ENCODE measurements at places on chromosomes 1 and 21.

DNA sequence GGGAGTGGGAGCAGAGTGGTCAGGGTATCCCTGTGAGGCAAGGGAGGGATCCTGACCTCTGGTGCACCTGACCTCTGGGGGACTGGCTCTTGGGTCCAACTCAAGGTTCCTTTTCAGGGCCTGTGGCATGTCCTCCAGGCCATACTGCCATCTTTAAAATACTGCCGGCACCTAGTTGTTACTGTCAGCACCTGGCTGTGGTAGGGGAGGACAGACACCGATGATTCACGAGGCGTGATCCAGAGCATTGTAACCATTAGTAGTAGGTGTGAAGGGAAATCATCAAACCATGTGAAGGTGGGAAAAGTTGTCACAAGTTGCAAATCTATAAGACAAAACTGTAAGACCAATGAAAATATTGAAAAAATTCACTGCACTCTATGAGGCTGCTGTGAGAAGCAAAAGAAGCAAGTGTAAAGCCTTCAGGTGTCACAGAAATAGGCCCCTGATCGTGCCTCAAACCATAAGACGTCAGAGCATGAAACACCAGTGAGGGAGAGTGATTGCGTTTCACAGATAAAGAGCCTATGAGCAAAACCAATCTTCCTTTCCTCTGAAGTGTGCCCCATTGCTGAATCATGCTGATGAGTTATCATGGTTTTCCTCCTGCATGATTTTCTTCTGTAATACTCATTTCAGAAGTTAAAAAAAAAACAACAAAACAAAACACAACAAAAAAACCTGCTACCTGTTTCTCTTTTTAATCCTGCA is 55.3 kb downstream of the CDC7 start:
- no peak for DNase-seq

DNA sequence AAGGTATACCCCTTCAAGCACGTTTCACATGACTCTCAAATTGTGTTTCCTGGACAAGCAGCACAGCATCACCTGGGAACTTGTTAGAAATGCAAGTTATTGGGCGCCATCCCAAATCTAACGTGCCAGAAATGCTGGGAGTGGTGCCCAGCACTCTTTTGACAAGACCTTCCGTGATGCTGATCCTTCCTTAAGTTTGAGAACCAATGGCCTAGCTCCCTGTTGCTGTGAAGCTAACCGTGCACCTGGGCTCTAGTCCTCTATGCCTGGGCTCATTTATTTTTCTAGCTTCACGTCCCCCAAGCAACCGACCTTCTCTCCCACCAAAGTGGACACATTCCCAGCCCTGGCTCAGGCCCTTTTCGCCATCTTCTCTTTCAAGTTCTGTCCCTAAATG is 4.3 kb downstream of the BEST4 start:
- no peak for DNase-seq

DNA sequence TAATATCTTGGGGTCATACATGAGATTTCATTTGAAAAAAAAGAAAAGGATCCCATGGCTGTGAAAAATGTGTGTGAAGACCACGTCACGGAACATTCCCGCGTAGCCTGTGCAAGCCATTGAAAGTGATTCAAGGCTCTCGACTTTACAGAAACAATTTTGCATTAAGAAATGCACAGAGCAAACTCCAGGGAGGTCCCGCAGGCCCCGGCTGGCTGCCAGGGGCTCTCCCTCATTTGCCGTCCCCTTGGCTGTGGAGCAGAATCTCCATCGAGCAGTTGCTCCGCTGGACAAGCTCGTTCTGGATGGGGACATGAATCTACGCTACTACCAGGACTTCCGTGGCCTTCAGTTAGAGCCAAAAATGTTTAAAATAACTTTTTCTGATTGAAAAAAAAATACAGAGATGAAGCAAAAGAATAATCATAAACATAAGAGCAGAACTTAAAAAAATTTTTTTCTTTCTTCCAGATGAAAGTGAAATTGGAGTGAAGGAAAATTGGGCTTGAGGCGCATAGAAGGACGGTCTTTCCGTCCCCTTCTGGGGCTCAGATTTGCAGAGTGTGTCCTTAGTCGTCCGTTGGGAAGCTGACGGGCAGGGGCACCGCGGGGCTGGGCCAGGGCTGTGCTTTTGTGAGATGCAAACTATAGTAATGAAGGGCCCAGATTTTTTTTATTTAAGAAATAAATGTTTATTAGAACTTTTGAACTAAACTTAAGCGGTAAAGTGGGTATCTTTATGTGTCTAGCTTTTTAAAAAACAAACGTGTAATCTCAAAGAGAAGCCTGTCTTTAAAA is 68.1 kb upstream of the ARHGEF16 start:
- DNase-seq, result no peak

- no peak for DNase-seq
Measured at GRCh38 chr1:44076066-44076465, 42.6 kb upstream of the KLF17 start.

DNA sequence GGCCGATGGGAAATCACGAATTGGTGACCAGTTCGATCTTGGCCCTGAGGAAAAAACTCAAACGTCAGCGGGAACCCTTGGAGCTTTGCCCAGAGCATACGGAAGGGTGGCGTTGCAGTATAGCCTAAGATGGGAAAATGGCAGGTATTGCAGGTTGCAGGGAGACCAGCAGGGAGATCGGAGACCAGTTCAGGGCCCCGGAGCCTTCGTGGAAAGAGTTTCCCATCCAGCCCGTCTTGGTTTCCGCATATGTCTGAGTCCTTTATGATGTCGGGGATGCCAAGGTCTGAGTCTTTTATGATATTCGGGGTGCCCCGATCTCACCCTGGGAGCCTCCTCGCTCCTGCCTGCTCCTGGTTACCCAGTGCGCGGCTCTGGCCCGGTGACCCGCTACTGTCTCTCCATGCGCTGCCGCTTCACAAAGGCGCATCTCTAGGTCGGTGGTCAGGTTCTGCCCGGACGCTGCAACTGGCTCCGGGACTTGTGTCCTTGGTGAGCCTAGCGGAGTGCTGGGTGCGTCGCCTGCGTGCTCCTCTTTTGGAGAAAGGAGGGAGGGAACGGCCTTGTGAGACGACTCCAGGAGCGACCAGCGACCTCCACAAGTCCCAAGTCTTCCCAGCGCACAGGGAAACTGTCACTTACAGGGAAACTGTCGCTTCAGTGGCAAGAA is 94.2 kb downstream of the PRKAB2 start:
- DNase-seq, result no peak

DNA sequence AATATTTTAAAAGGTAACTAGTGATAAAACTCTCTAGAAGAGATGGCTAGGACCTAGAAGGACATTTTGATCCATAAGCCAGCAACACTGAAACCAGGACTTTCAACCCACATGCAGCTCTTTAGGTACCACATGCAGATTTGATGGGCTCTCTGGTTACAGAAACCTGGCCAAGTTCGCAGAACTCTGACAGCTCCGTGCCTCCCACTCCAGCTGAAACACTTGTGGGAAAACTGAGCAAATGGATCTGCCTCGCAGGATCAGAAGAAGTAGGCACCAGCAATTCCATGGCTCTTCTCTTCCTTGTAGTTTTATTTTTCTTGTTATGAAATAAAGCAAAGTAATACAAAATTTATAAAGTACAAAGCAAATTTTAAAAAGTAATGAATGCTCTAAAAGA is 58.5 kb downstream of the ST6GALNAC5 start:
- DNase-seq, result no peak

GRCh38 chr1:59340411-59341307 is 43.8 kb downstream of the FGGY start:
- no peak for DNase-seq

GRCh38 chr1:223765036-223765718 is 52.8 kb downstream of the CAPN2 start:
- no peak for DNase-seq

DNA sequence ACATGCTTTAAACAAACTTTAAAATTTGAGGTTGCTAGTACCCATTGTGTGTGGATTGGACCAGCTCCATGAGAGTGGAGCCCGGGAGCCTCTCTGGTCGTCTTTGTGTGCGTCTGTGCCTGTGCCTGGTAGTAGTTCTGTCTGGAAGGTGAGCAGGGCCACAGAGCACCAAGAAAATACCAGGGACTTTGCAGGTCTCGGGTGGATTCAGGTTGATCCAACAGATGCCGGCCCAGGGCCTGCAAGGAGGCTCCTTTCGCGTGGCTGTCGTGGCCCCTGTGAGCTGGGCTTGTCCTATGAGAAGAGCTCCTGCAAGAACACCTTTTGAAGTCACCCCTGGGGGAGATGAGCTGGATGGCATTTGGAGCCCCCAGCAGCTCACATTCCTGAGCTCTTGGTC is 28.3 kb downstream of the COL18A1 start:
- DNase-seq, result no peak

GRCh38 chr1:16478091-16478490 is 36.0 kb downstream of the RNU1-1 start:
- no peak for DNase-seq

GRCh38 chr1:202161151-202162046 is 997 bp upstream of the PTPN7 start:
- DNase-seq, result no peak

GRCh38 chr1:19240673-19241538 is 10.4 kb downstream of the EMC1 start:
- no peak for DNase-seq

- no peak for DNase-seq
Measured at GRCh38 chr1:15680561-15681348, 3.4 kb upstream of the PLEKHM2 start.

- DNase-seq, result no peak
Measured at GRCh38 chr1:62370594-62370993, 51.4 kb upstream of the KANK4 start.

DNA sequence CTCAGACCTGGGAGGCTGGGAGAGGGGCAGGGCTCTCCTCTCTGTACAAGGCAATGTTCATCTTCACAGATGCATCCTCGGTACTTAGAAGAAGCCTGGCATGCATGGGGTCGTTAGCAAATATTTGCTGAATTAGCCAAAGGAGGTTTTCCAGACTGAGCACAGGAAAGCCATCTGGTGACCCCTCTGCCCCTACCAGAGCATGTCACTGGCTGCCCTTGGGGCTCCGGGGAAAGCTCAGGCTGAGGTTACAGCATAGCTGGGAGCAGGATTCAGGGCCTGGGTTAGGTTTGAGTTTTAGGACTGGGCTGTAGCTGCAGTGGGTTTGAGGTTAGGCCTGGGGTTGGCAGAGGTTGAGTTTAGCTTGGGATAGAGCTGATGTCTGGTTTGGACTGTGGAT is 43.4 kb upstream of the ZBTB40 start:
- DNase-seq, result no peak

DNA sequence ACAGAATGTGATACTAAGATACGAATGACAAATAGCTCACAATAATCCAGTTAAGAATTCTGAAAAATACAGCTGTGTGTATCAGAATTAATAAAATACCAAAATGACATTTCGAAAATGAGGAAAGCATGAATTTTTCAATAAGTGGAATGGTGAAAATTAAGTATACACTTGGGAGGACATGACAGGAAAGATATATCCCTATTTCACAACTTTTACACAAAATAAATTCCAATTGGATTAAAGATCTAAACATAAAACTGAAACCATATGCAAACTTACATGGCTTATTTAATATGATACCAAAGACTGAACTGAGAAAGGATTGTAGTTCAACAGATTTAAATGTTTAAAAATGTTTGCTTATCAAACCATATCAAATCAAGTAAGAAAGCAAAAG is 510.4 kb upstream of the ADAMTS5 start:
- DNase-seq, result no peak

DNA sequence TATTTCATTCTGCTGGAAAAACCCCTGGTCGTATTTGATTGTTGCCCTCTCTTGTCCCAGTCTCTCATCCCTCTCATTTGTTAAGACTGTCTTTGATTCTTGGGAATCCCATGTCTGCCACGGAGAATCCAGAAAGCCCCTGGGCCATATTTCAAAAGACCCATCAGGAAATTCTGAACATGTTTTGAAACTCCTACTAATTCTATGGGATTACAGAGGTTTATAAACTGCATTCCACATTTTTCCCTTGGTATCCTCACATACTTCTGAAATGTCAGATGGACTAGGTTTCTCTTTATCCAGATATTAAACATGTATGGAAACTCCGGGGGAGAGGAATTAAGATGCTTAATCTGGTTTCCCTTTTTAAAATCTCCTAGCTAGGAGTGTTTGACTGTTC is 80.0 kb downstream of the HUNK start:
- no peak for DNase-seq

GRCh38 chr21:31730712-31731055 is 1.2 kb downstream of the SCAF4 start:
- DNase-seq, result no peak

DNA sequence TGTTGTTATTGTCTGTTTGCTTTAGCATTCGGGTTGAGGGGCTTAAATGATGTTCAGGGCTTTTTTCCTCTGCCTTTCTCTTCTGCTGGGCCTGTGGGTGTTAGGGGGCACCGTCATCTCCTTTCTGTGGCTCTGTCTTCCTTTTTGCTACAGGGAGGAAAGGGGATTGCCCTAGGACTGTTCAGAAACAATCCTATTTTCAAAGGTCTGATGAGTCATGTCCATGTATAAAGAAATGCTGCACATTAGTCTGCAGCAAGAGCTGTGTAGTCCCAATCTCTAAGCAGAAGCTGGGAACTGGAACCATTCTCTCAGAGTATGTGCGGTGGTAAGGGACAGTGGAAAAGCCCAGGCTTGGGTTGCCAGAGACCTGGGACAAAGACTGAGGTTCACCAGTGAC is 462.3 kb downstream of the OMA1 start:
- DNase-seq, result no peak

DNA sequence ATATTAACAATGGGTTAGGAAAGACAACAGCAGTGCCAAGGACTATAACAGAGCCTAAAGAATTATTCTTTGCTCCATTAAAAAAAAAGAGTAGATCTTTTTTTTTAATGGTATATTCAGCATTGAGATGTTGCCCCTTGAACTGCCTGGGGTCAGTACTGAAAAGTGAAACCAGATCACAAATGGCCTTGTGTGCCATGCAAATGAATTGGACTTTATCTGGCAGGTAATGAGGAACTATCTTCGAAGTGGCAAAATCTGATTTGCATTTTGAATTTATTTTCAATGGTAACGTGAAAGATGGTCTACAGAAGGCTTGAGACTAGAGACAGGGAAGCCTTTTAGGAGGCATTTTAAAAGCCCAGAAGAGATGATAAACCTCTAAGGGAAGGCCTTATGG is 21.4 kb upstream of the PKN2 start:
- no peak for DNase-seq

DNA sequence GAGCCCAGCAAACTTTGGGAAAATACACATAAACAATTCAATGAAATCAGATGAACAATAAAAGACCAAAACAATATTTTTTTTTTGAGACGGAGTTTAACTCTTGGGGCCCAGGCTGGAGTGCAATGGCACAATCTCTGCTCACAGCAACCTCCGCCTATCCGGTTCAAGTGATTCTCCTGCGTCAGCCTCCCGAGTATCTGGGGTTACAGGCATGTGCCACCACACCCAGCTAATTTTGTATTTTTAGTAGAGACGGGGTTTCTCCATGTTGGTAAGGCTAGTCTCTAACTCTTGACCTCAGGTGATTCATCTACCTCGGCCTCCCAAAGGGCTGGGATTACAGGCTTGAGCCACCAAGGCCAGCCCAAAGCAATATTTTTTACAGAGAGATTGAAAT is 1588.5 kb downstream of the BRINP3 start:
- DNase-seq, result no peak
